ENCODE measurements at places on chromosomes 1 and 21.
A peak's percentile ranks its signal among the peaks of the same experiment; 100 is the strongest.

- DNase-seq, result no peak
Measured at GRCh38 chr1:42788021-42788420, 3.2 kb downstream of the TMEM269 start.

- no peak for DNase-seq
Measured at GRCh38 chr1:231159963-231160761, 1.7 kb upstream of the TRIM67 start.

GRCh38 chr1:200435200-200435780 lies 25.5 kb upstream of the ZNF281 start:
- DNase-seq, result peak; percentile 72

- DNase-seq, result no peak
Measured at GRCh38 chr1:61956016-61956645, 213.9 kb downstream of the PATJ start.

DNA sequence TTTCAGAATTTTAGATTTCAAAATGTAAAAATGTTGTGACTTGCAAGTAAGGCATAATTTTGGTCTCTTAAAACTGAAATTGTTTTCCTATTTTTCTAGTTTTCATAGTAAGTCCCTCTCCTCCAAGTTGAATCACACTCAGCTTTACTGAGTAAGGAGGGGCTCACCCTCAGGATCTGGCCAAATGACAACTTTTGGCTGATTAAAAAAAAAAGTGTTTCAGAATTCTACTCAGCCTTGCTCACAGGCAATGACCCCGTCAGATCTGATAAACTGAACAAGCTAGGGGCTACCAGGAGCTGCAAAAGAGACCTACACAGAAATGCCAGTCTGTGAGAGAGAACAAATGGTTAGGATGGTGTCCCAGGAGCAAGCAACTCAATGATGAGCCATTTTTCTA lies 159.8 kb downstream of the PBX1 start:
- peak; percentile 49 for DNase-seq

- no peak for DNase-seq
Measured at GRCh38 chr1:59107516-59107915, 189.4 kb upstream of the FGGY start.

DNA sequence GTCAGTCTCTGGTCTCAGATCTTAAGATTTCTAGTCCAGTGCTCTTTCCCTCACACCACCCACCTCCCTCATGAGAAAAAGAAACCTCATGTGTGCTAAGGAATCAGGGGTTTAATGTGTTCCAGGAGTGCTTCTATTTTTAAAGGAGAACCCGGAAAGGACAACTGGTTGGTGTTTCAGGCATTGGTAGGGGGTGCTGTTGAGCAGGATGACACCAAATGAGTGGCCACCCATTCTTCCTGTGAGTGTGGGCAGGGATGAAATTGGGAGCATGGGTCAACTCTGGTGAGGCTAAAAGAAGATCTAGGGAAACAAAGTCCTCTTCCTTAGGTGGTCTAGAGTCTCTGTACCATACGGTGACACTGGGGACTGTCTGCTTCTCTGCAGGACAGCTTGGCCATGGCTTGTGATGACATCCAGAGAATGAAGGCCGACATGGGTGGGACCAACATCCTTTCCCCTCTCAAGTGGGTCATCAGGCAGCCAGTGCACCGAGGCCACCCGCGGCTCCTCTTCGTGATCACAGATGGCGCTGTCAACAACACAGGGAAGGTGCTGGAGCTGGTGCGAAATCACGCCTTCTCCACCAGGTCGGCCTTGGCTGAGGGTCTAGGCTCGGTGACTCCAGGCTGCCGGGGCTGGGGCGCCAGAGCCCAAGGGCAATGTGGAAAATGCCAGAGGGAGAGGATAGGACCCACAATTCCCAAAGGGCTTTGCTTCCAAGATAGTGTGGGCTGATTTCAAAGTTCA lies 39.3 kb downstream of the VWA5B1 start:
- DNase-seq, result no peak

- no peak for DNase-seq
Measured at GRCh38 chr1:246733704-246734103, 9.5 kb downstream of the SCCPDH start.

- no peak for DNase-seq
Measured at GRCh38 chr1:230261928-230262650, 164.0 kb downstream of the PGBD5 start.

DNA sequence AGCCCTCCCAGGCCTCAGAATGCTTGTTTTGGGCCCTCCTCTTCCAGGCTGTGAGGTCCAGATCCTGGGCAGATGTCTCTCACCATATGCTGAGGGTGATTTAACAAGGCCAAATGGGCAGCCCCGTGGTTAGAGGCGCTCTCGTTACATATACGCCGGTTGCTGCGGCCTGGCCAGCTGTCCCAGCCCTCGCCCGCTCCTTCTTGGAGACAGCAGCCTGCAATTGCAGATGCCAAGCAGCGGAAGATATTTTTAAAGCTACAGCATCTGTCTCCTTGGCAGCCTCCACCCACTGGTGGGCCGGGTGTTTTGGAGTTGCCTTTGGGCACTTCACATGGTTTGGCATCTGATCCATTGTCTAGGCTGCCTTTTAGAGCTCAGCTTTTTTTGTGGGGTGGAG lies 178.8 kb upstream of the NFIA start:
- DNase-seq, result no peak

- peak; percentile 29 for DNase-seq
Measured at GRCh38 chr1:3313576-3313950, 140.9 kb upstream of the ARHGEF16 start.

- DNase-seq, result no peak
Measured at GRCh38 chr1:226687426-226687825, 51.7 kb downstream of the ITPKB start.

- no peak for DNase-seq
Measured at GRCh38 chr1:5751833-5752745, 240.1 kb downstream of the NPHP4 start.

DNA sequence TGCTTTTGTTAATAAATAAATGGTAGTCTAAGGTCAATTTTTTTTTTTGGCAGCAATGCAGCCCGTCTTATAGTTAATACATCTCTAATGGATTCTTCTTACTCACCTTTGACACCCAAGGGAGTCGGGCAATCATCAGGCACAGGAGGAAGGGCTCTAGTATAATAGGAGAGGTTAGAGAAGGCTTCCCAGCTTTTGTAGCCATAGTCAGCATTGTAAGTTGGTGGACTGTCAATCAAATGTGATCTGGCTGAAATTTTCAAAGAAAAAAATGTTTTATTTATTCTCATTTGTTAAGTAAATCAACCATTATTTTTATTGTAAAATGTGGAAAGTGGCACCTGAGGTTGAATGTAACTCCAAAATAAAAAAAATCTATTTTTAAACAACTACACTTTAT lies 2.1 kb downstream of the PTGS2 start:
- no peak for DNase-seq

- no peak for DNase-seq
Measured at GRCh38 chr21:45333583-45334121, 46.0 kb upstream of the POFUT2 start.

GRCh38 chr1:84724128-84724860 lies 34.0 kb upstream of the SSX2IP start:
- DNase-seq, result no peak

DNA sequence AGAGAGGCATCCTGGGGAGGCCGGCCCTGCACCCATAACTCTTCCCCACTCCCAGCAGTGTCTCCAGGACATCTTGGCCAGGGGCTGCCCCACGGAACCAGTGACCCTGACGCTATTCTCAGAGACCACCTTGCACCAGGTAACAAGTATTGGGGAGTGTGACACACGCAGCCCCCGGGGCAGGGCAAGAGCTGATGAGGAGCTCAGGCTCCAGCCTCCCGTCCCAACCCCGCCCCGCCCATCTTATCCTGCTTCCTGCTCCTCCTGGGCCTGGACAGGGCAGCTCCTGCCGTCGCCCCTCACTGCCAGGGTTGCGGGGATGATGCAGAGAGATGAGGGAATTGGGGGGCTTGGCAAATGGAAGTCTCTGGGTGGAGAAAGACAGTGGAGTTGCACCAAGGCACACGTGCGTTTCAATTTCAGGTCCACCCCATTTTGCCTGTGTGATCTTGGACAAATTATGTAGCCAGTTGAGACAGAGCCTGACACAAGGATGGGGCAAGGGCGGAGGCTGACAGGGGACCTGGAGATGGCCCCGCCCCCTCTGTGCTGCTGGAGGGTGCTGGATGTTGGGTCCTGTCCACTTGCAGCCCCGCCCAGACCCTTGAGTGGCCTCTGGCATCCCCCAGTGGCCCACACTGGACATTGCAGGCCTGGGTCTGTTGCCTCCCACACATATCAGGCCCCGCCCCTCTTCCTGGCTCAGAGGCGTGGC lies 10.7 kb downstream of the CLCNKA start:
- peak; percentile 85 for DNase-seq

GRCh38 chr21:25039461-25040380 lies 567.6 kb downstream of the MRPL39 start:
- DNase-seq, result peak; percentile 47

All from PC-3 (cell line).